ENCODE measurements at places on chromosomes 4 and X.
A peak's percentile ranks its signal among the peaks of the same experiment; 100 is the strongest.

DNA sequence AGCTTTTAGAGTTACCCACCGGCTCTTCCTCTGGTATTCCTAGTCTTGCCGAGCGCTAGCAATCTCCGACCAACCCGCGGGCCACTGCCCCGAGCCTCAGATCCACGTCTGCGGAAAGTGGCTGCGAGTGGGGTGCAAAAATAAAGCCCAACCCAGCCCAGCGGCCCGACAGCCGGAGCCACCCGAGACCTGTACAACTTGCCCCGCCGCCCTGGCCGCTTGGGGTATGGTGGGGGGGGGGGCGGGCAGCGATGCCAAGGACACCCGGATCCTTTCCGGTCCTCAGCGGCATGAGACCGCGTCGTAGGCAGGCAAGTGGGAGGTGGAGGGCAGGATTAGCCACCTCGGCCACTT, 1.6 kb downstream of the SLITRK4 start:
- DNase-seq = no peak

GRCh38 chr4:60780874-60781273, 419.3 kb upstream of the ADGRL3 start:
- no peak for DNase-seq

- no peak for DNase-seq
Observed at GRCh38 chrX:51891821-51892551, 1.4 kb upstream of the MAGED1 start.

GRCh38 chr4:1137063-1137776, 23.9 kb upstream of the RNF212 start:
- DNase-seq = no peak

DNA sequence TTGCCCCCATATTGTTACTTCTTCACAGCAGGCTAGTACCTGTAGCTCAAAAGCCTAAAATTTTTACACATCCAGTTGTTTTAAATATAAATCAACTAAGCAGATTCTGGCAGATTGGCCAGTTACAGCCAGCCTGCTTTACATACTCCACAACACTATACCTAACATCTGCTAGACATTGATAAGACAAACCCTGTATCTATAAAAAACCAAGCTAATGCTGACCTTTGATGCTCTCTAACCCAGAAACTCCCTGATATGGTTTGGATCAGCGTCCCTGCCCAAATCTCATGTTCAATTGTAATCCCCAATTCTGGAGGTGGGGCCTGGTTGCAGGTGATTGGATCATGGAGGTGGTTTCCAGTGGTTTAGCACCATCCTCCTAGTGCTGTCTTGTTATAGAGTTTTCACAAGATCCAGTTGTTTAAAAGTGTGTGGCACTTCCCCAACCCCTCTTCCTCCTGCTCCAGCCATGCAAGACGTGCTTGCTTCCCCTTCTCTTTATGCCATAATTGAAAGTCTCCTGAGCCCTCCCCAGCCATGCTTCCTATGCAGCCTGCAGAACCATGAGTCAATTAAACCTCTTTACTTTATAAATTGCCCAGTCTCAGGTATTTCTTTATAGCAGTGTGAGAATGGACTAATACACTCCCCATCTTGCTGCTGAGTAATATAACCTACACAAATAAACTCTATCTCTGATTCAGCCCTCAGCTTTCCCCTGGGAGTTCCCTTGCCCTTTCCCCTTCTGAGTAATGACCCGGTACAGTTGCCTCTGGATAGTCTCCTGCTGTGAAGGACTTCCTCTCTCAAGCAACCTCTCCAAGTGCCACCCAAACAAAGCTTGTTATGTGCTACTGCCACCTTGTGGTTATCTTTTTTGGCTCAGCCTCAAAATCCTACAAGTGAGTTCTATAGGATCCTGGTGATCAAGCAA, 39.6 kb downstream of the ZCCHC13 start:
- peak; percentile 49 for DNase-seq

- no peak for DNase-seq
Observed at GRCh38 chr4:99677161-99677560, 19.5 kb upstream of the C4orf54 start.

DNA sequence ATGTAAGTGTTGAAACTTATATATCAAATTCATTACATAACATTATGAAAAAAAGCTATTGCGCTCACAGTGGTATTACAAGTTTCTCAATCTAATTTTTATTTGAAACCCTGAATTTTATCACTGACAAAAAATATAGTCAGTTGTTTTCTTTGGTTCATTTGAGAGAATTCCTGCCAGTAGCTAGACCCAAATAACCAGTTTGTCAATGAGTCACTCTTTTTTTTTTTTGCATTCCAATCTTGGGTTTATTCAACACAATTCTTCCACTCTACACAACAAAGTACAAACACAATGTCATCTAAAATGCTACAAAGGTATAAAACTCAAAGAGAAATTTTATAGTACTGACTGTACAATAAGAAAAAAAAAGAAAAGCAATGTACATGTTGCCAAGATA, 13.1 kb downstream of the HPF1 start:
- DNase-seq = no peak

- no peak for DNase-seq
Observed at GRCh38 chr4:13329963-13330362, 154.2 kb downstream of the RAB28 start.

DNA sequence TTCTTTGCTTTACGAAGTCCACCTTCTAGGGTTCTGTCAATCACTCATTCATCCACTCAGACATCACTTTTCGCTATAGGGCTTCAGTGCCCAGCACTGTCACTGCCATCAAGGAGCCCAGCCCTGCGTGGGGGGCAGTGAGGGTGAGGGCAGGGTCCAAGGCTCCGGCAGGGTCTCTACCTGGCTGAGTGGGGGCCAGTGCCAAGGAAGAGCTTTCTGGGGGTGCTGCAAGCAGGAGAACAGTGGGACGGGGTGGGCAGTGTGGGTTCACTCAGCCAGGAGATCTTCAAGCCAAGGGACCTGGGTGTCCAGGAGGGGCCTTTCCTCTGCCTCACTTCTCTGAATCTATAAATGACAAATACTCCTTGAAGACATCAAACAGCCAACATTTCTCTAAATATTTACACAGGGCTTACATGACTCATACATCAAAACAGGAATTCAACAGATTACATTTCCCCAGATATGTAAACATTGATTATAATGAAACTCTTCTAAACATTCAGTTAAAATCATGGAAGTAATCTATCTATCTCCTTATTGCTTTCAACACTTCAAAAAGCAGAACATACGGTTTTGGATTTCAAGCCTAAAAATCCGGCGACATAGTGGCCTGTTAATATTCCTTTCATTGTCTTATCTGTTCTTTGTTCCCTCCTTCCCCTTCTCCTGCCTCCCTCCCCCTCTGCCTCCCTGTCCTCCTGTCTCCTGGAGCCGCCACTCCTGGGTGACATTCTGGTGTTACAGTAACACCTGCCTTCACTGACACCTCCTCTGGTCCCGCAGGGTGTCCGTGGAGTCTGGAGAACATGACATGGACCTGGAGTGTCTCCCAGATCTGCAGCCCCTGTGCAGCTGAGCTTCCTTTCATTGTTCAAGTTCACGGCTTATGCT, 94.4 kb upstream of the ADRA2C start:
- DNase-seq = no peak

- DNase-seq = peak; percentile 10
Observed at GRCh38 chr4:27000820-27001219, 140.2 kb downstream of the STIM2 start.

GRCh38 chrX:45859407-45859806, 658.7 kb upstream of the DIPK2B start:
- DNase-seq = no peak

GRCh38 chrX:16671005-16671404, 21.0 kb downstream of the S100G start:
- DNase-seq = peak; percentile 45
